ENCODE measurements at places on chromosomes 7 and 10.

DNA sequence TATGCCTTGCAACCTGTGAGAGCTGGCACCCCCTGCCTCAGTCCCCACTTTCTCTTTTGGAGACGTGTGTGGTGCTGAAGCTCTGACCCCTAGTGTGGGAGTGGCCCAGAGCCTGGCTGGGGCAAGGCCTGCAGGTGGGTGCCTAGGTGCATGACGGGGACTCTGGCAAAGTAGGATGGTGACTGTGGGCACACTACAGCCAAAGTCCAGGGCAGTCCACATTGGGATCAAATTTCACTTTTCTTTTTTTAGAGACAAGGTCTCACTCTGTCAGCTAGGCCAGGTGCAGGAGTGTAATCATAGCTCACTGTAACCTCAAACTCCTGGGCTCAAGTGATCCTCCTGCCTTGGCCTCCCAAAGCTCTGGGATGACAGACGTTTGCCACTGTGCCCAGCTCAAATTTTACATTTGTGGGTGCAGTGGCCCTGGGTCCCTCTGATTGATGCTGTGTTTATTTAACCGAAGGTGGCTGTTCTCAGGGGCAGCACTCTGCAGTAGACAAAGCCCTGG, 52.3 kb downstream of the NEURL1 start:
- no peak for DNase-seq

- DNase-seq = no peak
Measured at GRCh38 chr7:105218215-105218614, 170.5 kb downstream of the SRPK2 start.

DNA sequence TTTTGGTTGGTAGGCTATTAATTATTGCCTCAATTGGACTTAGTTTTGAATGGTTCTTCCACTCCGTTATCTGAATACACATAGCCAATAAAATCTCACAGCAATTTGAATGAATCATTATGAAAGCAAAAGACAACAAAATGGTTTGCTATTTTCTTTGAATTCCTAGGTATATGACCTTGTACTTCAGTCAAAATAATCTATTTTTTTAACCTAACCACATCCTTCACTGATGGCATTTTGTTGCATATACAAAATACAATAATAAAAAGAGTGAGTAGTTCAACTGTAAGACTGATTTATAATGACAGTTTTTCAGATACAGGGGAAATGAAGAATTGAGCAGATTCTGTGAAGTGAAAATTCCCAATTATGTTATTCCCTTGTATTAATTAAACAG, 433.1 kb downstream of the HTR7 start:
- DNase-seq = no peak

GRCh38 chr10:112535531-112535951, 88.5 kb downstream of the VTI1A start:
- DNase-seq = no peak

- no peak for DNase-seq
Measured at GRCh38 chr10:99521765-99522469, 10.8 kb upstream of the NKX2-3 start.

DNA sequence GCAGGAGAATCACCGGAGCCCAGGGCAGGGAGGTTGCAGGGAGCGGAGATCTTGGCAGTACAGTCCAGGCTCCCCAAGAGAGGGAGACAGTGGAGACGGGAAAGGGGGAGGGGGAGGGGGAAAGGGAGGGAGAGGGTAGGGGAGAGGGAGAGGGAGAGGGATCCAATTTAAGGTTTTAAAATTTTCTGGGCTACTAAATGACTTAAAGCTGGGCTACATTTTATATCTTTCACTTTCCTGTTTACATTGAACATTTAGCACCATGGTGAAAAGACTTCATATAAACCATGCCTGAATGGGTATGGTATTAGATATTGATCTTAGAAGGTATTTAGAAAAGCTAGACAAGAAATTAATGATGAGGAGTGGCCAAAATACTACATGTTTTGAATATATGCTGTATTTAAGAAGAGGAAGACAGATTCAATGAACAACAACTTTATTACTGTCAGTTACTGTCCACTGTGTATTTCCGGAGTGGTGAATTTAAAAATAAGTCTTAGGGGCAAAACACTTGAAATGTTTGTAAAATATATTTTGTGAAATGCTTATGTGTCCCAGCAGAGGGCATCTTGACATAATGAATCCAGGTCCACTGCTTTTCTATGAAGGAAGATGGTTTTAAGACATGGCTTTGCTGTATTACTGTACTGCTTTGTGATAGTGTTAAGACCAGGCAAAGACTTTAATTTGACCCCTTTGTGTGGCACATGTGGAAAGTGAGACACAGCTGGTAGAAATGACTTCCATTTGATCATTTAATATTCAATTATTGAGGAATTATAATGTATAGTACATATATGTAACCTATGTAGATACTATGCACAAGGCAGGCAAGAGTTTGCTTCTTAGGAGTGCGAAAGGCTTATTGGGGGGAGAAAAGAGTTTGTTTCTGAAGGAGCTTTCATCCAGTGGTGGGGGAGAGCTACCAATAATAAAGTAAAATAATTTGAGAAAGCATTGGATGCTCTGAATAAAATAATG, 52.8 kb downstream of the NRF1 start:
- no peak for DNase-seq
